ENCODE measurements at places on chromosomes 2 and 18.

DNA sequence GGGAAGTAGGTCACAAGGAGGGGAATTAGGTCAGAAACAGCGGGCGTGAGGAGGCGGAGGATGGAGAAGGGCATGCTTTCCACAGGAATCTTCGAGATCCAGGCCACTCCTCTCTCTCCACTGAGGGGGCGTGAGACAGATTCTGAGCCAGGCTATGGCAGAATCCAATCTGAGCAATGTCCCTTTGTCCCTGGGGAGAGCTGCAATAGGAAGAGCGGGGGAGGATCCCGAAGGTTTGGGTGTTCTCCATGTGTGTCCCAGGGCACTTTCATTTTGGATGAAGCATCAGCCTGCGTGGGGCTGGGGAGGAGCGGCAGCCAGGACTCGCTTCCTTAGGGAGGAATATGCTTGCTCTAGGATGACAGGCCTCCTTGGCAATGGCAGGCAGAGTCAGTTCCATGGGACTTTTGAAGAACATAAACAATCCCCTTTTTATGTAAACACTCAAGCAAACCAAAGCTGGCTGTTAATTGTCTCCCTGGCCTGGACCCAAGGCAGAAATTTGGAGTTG is 84.0 kb downstream of the LIPG start:
- no peak for DNase-seq

GRCh38 chr18:9619990-9620389 is 5.6 kb upstream of the PPP4R1 start:
- DNase-seq: no peak

GRCh38 chr2:74471332-74472065 is 981 bp downstream of the MRPL53 start:
- DNase-seq: no peak

DNA sequence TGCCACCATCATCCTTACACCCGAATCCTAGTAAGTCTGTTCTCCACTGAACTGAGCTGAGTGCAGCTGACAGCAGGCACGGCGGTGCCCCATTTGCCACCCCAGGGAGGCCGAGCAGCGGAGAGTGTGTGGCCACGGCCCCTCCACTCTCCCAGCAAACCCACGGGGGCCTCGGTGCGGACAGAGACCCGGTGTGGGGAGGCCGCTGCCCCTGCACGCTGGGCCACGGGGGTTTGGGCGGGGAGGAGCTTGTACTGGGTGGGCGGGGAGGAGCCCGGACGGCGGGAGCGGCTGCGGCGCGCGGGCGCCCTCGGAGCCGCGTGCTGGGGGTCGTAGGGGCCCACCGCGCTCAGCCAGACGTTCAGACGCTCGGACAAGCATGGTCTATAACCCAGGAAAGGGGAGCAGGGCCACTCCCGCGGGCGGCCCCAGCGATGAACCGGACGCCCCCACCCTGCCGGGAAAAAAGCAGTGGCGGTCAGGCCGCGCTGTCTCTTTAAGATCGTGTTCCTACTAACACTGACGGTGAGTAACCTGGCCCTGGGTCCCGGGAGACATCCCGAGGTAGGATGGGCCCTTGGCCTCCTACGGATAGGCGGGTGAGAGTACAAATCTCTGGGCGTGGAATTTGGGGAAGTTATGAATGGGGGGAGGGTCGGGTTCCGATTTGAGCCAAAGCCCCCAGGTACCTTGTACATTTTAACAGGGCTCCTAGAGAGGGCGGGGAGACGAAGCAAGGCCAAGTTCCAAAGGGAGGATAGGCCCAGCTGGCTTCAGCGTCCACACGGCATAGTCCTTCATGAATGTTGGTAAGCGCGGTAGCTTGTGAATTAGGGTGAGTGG is at the start of gene ITPRIPL1:
Gene ITPRIPL1, plus strand, starts transcription at position 277 of the 843 bp plus-strand sequence. Its CDS starts 523 bp downstream, at position 800.
- peak; percentile 18 for DNase-seq

- no peak for DNase-seq
Measured at GRCh38 chr2:240994171-240994896, 4.1 kb upstream of the SNED1 start.

GRCh38 chr2:198017068-198017467 is 212.7 kb downstream of the PLCL1 start:
- DNase-seq: no peak

DNA sequence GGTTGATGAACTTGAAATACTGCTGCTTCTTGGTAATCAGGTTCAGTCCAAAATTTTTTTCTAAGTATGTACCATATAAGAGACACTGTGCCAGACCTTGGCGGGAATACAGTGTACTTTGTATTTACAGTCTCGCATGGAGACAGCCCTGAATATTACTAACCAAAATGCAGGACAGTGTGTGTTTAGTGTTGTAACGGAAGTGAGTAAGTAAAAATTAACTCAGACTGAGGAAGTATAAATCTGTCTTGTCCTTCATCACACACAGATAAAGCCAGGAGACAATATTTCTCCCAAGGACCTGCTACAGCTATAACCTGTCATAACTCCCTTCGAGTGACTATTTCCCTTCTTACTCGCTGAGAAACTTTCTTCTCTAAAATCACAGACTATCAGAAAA is 76.9 kb downstream of the ACTR3 start:
- DNase-seq: no peak

DNA sequence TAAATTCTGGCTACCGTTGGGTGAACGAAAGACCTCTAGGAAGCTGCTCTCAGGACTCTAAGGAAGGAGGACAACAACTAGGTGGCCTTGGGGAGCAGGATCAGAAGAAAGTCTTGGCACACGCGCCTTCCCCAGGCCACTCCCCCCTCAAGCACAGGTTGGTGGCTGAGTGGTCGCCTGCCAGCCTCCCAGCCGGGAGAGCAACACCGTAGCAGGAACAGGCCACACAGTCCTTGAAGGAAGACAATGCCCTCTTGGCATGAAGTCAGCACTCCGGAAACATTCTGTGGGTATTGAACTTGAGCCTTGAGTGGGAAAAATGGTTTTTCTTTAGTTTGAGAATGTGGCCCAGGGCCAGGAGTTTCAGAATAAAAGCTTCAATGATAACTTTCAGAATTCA is 87.4 kb upstream of the AGAP1 start:
- no peak for DNase-seq

DNA sequence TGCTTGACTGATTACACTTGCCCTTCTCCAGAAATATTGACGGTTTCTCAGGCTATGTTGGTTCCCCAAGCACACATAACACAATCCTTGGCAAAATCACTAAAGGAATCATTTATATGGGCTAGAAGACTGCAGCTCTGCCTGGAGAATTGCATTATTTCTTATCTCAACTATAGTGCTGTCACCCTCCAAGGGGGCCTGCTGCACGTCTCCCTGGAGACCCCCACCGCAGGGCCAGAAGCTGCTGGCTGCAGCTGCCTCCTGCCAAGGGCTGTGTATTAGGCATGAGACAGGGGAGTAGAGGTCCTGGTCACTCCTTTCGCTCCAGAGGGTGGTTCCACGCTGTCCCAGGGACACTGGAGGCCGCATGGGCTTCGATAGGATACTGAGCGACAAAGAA is 76.6 kb downstream of the LRRC30 start:
- no peak for DNase-seq

GRCh38 chr2:112636605-112637288 is 9.0 kb upstream of the SLC20A1 start:
- no peak for DNase-seq

DNA sequence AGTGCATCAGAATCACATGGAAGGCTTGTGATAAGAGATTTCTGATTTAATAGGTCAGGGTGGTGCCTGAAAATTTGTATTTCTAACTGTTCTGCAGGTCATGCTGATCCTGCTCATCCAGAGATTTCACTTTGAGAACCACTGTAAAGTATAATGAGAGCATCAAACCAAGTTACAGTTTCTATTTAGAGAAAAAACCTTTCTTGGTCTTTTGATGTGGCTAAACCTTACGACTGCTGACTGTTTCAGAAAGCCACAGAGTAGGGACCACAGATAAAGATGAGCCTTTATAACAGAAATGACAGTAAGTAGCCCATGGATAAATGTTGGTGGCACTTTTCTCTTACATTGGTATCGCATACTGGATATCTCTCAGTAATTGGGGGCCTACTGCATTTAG is 109.4 kb upstream of the FANCL start:
- no peak for DNase-seq

DNA sequence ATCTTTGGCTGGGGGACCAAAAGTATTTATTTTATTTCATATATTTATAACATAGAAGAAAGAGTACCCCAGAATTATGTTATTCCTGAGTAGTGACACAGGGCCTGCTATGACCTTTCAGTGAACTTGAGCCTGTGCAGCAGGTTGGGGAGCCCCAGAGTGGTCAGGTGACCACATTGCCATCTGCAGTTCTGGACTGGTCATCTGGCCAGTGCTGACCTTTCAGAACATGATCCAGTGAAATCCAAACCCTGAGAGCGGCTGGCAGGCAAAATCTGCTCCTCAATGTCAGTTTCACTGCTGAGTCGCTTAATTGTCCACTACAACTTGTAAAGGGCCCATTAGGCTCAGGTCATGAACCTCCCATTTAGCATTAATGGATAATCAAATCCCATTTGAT is 336.7 kb upstream of the KCNH7 start:
- no peak for DNase-seq

DNA sequence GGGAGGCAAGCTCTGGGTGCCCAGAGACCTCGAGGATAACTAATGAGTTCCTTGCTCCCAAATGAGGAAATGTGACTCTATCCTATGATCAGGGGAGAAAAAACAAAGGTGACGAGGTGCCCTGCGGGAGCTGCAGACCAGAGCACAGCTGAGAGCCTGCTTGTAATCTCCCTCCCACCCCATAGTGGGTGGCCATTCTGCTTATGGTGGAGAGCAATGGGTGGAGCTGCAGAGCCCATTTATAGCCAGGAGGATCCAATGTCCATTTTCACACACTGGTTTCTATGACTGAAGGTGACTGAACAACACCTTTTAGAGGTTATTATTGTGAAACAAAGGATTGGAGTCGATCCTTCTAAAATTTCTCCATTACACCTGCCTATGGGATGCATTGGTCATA is 153.3 kb downstream of the COL6A3 start:
- DNase-seq: no peak

DNA sequence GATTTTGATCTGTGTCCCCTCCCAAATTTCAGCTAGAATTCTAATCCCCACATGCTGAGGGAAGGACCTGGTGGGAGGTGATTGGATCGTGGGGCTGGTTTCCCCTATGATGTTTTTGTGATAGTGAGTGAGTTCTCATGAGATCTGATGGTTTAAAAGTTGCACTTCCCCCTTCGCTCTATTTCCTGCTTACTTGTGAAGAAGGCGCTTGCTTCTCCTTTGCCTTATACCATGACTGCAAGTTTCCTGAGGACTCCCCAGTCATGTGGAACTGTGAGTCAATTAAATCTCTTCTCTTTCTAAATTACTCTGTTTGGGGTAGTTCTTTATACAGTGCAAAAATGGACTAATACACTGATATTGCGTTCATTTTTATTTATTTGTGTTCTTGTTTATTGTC is 636.8 kb upstream of the LINC00305 start:
- DNase-seq: no peak

DNA sequence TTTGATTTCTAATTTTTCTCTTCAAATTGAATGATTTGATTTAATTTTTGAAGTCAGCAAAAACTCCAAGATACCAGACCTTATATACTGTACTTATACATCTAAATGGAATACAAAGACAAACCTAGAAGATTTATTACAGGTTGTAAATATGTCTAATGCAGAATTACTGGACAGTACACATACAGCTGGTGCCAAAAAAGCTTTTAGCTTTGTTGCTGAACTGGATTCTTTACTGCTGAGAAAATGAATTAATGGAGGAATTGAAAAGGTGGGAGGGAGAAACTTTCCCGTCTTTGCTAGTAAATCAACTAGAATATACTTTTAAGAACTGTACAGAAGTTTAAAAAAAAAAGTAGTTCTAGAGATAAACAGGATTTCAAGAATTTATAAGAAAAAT is 17.5 kb downstream of the C1D start:
- DNase-seq: no peak

GRCh38 chr2:222884805-222885424 is 24.1 kb downstream of the ACSL3 start:
- DNase-seq: no peak

GRCh38 chr2:57602733-57603132 is 443.9 kb upstream of the VRK2 start:
- DNase-seq: no peak

GRCh38 chr2:122238006-122238559 is 482.6 kb downstream of the TSN start:
- no peak for DNase-seq

GRCh38 chr2:85132397-85132796 is 795 bp upstream of the TCF7L1 start:
- no peak for DNase-seq

DNA sequence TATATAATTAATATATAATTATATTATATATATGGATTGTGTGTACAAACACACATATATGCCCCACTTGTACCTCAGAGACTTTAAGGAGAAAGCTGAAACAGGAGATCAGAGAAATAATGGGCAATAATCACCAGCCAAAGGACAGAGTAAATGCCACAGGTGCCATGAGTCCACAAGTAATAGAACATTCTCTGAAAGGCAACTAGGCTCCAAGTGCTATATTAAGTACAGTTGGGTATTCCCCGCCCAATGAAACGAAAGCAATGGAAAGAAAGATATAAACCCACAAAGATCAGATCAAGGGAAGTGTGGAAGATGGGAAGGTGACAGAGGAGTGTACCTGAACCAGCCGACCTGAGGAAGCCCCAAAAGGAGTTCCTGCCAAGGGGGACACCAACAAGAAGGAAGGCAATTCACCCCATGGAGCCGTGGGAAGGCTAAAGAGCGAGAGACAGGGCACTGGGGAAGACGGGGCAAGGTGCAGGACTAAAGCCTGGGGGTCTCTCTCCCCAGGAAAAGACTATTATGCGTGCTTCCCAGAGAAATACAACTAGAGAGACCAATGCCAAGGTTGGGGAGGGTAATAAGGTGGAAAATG is 19.0 kb downstream of the DYM start:
- DNase-seq: no peak

- peak; percentile 74 for DNase-seq
Measured at GRCh38 chr18:10453806-10454680, at the start of gene APCDD1. APCDD1 (plus strand) TSS chr18:10454635; CDS start chr18:10454982, 347 bp downstream.
